Activated CD4-positive, alpha-beta T cell treated with anti-CD3 and anti-CD28 coated beads for 1 hour (primary cell): ENCODE measurements at places on chromosomes 1 and 21.
A peak's percentile ranks its signal among the peaks of the same experiment; 100 is the strongest.

DNA sequence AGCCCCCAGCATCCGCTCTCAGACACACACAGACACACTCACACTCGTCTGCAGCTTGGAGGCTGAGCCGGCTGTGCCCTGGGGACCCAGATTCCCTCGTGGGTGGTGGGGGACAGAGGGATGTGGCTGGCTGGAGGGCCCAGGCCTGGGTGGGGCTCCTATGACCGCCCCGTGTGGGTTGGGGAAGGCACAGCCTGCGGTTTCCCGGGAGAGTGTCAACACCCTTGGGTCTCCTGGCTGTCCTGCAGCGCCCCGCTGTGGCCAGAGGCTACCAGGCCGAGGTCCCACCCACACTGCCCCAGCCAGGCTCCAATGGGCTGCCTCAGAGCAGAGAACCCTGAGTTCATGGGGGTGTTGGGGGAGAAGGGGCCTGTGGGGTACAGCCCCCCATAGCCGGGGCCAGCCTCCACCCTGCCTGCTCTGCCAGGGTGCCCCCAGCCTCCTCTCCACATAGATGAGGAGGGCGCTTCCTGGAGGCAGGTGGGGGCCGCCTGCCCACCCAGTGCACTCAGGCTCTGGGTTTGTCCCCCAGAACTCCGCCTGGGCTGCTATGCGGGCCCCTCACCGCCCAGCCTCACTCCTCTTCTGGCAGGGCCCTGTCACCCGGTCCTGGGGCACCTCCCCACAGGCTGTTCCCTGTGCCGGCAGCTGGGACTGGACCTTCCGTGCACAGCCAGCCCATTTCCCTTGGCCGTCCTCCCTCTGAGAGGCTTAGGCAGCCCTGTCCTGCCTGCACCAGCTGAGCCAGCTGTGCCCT, at the start of gene TTC34:
Gene TTC34 (minus strand): TSS at position 159 of the 757 bp plus-strand sequence. CDS start 866 bp downstream, outside the sequence.
- no peak for DNase-seq

- no peak for DNase-seq
Measured at GRCh38 chr21:32520875-32521735, 64.2 kb downstream of the TCP10L start.

- no peak for DNase-seq
Measured at GRCh38 chr1:175207971-175208370, 15.4 kb upstream of the KIAA0040 start.

DNA sequence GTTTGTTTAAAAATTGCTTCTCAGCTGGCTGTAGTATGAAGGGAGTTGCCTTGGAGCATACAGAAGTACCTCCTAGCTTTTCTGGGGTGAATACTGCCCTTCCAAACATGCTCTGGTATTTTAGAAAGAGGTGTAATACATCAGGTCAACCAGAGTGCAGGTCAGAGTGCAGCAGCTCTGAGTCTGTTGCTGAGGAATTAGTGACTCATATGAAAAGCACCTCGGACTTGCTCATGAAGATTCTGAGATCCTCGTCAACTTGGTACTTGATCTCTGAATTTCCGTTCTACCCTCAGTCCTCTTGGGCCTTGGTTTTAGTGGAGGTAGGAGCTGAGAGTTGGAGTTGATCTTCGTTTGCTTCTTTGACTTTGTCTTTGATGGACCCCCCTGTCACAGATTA, 67.3 kb downstream of the NOS1AP start:
- no peak for DNase-seq

- DNase-seq: no peak
Measured at GRCh38 chr21:44732263-44732662, 20.9 kb upstream of the TSPEAR start.

DNA sequence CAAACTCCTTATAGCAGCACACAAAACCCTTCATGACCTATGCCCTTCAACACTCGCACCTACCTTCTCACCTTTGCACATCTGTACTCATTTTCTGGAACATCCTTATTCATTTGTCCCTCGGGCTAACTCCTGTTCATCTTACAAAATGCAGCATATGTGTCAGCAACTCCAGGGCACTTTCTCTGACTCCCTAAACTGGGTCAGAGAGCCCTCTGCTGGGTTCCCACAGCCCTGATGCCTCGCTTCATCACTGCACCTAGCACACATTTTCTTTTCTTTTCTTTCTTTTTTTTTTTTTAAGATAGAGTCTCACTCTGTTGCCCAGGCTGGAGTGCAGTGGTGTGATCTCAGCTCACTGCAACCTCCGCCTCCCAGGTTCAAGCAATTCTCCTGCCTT, 54.0 kb downstream of the RAB3B start:
- DNase-seq: no peak

GRCh38 chr1:224733027-224733911, 117.2 kb downstream of the CNIH3 start:
- no peak for DNase-seq

GRCh38 chr1:246418565-246419312, 88.3 kb downstream of the SMYD3 start:
- no peak for DNase-seq

DNA sequence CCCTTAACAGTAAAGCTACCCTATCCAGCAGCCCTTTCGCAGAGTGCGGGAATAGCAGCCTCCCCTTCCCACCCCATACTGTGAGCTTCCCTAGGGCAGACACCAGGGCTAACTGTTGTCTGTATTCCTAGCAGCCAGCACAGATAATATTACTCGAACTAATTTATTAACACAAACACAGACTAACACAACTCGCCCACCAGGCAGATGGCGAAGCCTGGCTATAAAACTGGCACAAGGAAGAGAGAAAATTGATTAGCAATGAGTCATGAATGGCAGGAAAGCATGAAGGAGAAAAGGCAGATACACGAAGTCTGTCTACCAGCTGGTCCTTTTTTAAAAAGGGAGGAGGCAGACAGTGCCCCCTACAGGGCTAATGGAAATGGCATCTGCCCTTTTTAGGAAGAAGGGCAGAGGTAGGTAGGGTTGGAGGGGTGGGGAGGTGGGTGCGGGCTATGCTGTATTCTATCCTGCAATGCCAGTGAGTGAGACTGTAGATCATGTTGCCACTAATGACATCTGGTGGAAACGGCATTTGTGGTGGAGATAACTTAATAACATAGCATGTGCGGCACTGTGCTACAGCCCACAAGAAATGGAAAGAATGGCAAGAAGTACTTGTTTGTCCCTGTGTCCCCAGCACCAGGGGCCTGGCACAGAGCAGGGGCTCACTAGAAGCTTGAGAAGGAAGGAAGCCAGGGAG, 30.6 kb upstream of the CTPS1 start:
- peak; percentile 23 for DNase-seq

- DNase-seq: no peak
Measured at GRCh38 chr1:33586795-33587194, 114.3 kb downstream of the ZSCAN20 start.
